ENCODE measurements at places on chromosomes 3 and 15.
A peak's percentile ranks its signal among the peaks of the same experiment; 100 is the strongest.

GRCh38 chr15:33664947-33665346 is 303.4 kb upstream of the CHRM5 start:
- DNase-seq = no peak

DNA sequence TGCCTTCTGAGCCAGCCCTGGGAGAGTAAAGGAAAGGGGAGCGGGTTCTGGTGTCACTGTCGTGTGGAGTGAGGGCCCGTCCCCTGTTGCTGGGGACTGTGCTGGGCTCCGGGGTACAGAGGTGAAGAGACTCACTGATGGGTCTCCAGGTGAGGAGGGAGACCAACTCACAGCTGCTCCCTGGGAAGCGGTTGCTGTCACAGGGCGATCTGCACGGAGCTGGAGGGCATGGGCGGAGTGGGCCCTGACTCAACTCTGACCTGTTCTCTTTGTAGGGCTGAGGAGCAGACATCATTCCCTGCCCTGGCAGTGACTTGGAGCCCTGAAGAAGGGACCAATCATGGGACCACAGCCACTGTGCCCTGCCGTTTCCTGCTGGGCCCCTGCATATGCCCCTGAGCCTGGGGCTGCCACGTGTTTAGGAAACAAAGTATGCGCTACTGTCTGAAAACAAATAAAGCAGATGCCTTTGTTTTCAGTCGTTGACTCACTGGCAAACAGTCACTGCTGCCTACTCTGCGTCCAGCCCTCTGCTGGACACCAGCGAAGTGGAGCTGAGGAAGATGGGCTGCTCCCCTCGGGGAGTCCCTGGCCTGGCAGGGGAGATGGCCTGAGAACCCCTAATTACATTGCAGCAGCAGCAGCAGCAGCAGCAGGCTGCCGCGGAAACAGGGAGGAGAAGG is 22.9 kb upstream of the PLXNA1 start:
- peak; percentile 51 for DNase-seq

- DNase-seq = no peak
Observed at GRCh38 chr3:37853691-37854413, 7.8 kb upstream of the CTDSPL start.

DNA sequence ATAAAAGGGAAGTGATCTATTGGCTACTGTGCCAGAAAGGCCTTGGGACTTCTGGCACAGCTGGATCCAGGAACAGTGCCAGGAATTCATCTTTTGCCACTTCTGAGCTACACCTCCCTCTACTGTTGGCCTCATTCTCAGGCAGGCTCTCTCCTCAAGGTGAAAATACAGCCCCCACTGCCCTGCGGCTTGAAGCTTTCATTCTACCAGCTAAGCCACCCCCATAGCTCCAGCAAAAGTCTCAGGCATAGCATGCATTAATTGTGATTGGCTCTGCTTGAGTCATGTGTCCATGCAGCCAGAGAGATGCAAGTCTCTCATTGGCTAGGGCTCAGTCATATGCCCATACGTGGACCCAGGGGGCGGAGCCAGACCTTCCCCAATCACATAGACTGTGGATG is 142.4 kb downstream of the TPRA1 start:
- no peak for DNase-seq

DNA sequence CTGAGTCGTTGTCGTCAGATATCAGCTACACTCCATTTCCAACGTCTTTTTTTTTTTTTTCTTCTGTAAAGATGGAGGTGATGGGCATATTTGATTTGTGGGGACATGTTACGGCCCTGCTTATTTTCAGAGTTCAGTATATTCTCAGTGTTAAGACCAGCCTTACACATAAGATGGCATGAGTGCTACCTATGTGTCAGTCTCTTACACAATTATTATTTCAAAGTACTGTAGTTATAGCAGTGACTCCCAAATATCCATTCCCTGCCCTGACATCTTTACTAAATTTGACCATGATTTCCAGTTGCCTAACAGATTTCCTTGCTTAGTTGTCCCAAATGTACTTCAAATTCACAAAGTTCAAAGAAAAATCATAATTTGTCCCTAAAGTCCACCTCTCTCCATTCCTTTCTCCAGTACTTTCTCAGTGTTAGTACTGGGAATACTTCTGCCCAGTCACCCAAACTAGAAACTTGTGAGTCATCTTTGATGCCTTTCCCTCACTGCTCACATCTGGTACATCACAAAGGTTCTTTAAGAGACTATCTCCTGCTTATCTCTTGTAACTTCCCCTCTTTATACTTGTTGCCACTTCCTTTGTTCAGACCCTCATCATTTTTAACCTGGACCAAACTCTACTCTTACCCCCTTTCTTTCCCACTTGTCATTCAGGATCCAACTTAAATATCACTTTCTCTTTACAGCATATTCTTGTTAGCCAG is 67.0 kb downstream of the ZNF609 start:
- DNase-seq = no peak

GRCh38 chr15:48367483-48367882 is 36.3 kb downstream of the DUT start:
- no peak for DNase-seq

DNA sequence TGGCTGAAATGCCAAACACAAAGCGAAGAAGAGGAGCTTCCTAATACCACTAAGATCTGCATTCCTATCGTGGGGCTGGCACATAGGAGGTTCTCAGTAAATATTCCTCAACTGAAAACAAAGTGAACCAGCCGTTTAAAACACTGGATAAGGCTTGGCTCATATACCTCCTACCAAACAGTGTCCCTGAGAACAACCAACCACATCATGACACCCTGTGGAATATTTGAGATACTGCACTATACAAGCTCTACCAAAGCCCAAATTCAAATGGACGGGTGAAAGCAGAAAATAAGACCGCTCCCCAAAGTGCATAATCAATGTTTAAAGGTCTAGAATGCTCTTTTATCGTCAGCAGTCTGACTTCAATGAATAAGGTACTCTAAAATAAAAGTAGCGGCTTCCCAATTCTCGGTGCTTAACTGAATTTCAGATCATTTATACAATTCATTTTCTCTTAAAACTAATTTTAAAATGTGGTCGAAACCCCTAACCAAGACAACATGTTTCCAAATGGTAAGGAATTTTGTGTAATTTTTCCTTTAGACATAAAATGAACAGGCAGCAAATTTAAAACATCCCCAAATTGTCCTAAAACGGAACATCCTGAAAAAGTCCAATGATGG is 425.8 kb downstream of the ERC2 start:
- peak; percentile 35 for DNase-seq

DNA sequence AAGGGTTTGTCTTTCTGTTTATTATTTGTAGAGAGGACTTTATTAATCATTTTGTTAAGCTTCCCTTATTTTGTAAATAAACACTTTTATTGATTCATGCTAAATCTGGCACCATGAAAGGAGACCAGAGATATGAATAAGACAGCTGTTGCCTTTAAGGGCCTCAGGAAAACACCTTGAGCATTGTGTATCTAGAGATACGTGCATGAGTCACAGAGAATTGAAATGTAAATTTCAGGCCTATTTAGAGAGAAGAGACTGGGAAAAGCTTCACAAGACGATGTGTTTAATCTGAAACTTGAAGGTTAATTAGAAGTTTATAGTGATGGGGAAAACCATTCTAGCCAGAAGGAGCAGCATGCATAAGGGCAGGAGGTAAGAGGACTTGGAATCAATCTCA is 28.6 kb upstream of the UTS2B start:
- no peak for DNase-seq

- DNase-seq = no peak
Observed at GRCh38 chr15:26967719-26968269, 3.2 kb upstream of the GABRG3 start.

DNA sequence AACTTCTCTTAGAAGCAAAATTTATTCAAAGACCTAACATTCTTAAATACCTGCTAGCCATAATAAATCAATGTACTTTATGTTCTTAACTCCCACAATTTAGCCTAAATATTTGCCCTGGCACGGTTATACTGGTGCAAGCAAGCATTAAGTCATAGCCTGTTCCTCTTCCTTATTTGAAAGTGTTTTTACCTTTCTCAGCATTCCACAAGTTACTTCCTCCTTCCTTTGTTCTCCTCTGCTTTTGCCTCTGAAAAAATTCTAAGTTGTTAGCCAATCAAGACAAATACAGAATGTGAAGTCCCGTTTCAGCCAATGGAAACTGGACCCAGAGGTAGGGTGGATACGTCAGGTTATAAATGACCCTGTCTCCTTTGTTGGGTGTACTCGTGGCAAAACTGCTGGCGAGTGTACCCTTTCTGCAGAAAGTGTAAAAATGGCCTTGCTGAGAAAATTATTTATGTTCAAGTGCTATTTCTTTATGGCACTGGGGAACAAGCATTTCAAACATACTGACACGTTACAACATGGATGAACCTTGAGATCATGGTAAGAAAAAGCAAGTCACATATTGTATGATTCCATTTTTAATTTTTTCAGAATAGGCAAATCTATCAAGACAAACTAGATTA is 3.1 kb upstream of the TATDN2 start:
- DNase-seq = no peak

DNA sequence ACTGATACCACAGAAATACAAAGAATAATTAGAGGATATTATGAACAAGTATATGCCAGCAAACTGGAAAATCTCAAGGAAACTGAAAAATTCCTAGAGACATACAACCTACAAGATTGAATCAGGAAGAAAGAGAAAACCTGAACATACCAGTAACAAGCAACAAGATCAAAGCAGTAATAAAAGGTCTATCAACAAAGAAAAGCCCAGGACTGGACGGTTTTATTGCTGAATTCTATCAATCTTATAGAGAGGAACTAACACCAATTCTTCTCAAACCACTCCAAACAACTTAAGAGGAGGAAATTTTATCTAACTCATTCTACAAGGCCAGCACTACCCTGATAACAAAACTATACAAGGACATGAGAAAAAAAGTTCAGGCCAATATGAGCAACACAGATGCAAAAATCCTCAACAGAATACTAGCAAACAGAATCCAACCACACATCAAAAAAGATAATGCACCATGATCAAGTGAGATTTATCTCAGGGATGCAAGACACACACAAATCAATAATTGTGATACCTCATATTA is 71.1 kb upstream of the IMPG2 start:
- no peak for DNase-seq

DNA sequence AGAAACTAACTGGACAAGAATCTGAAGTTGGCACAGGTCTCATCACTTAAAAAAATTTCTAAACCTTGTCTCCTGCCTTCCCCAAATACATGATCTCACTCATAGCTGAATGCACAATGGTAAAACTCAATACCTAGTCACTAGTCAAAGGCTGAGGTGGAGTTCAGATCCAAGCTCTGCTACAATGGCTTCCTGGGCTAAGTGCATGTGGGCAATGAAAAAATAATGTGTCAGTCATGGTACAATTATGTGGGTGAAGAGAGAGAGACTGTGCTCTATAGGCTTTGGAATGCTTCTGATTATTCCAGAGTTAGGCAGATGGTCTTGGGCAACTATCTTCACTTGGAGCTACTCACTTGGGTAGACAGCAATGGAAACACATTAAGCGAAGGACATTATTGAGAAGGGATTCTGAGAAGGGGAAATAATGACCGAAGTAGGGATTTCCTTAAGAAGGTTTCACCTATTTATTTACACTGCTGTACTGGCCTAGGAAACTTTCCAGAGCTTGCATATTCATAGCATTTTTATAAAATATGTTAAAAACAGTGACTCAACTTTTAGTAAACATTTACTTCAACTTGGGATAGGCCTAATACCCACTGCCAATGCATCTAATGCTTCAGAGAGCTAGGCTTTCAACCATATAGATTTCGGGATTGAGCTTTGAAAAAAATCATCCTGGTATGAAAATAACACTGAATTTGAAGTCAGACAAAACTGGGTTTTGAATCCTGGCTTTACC is 58.7 kb upstream of the PLXND1 start:
- no peak for DNase-seq

DNA sequence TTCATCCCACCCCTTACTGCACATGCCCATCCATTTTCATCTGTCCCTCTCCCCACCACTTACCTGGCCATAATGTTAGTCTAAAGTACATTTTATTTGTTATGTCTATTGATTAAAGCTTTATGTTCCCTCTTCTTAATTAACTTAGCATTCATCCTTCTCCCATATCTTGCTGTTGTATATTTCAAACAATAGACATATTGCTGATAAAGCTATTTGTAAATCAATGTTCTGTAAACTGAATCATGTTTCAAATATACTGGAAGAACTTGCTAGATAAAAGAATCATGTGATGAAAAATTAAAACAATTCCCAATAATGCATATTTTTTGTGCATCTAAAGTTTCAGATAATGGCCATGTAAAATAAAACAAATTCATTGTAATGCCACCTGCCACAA is 249.2 kb downstream of the IGSF11 start:
- DNase-seq = no peak

GRCh38 chr3:126516936-126517290 is 660 bp downstream of the UROC1 start:
- no peak for DNase-seq

DNA sequence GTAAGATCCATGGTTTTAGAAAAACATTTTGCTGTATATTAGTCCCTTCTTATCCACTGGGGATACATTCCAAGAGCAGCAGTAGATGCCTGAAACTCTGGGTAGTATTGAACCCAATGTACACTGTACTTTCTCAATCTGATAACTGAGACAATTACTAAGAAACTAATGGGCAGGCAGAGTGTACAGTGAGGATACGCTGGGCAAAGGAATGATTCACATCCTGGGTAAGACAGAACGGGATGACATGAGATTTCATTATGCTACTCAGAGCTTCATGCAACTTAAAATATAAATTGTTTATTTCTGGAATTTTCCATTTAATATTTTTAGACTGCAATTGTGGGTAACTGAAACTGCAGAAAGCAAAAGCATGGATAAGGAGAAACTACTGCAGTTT is 46.2 kb upstream of the TEX55 start:
- DNase-seq = no peak

GRCh38 chr3:195751560-195751959 is 30.8 kb downstream of the MUC20 start:
- DNase-seq = no peak

DNA sequence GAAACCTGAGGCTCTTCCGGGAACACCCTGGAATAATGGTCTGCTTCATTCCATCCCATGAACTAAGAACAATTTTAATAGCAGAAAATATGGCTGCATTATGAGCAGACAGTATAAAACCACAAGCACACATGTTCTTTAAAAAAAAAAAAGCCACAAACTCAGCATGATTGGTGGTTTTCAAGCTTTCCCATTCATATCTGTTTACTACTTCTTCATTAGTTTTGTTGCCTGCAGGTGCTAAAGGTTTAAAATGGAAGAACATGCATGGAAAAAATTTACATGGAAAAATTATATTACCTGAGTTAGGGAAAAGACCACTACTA is 137.9 kb upstream of the HES1 start:
- no peak for DNase-seq

GRCh38 chr3:14001136-14001535 is 121.3 kb upstream of the WNT7A start:
- no peak for DNase-seq

GRCh38 chr3:114421204-114421603 is 127.4 kb downstream of the TIGIT start:
- no peak for DNase-seq

- DNase-seq = no peak
Observed at GRCh38 chr3:132401255-132401654, 16.0 kb upstream of the DNAJC13 start.

DNA sequence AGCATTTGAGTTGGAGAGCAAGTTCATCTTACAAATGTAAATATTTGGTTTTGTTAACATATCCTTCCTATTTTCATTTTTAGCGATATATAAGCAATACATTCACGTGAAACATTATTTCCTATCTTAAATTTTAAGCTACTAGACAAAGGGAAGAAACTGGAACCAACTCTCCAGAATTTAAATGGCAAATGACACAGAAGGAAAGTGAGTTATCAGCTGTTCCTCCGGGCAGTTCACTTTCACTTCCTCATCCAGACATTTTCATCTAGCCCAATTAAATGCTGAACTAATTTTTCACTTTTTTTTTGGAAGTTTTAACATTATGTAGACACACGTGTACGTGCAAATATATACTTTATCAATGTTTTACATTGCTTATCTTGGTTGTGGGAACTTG is 58.7 kb downstream of the MORC1 start:
- DNase-seq = no peak
